ENCODE measurements at places on chromosomes 16 and 17.

DNA sequence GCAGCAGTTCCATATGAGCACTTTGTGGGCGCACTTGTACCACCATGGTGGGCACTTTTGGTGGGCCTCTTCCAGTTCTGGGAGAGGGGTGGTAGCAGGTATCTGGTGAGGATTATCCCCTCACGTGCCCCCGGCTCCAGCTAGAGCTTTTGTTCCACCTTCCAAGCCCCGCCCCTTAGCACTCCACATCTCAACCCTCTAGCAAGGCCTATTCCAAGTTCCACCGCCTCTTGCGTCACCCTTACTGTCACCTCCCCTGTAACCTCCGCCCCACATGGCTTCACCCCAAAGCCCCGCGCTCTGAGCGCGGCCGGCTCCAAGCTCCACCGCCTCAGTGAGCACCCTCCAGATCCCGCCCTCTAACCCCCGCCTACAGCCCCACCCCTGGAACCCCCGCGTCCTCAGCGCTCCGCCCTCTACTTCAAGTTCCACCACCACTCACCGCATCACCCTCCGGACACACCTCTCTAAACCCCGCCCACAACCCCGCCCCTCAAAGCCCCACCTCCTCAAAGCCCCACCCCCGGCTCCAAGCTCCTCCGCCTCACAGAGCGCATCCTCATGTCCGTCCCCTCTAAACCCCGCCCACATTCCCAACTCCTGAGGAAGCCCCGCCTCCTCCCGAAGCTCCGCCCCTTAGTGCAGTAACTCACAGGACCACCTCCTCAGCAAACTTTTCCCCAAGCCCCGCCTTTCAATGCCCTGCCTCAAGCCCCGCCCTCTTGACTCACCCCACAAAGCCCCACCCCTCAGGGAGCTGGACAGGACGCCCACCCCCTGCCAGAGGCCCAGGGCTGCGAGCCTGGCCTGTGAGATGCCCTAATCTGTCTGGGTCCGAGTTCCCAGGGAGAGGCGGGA lies 11.1 kb downstream of the SCN4A start:
- DNase-seq: no peak

GRCh38 chr16:66936889-66937554 lies 1.7 kb downstream of the CES2 start:
- no peak for DNase-seq

- DNase-seq: no peak
Measured at GRCh38 chr16:17768257-17768656, 297.5 kb upstream of the XYLT1 start.

DNA sequence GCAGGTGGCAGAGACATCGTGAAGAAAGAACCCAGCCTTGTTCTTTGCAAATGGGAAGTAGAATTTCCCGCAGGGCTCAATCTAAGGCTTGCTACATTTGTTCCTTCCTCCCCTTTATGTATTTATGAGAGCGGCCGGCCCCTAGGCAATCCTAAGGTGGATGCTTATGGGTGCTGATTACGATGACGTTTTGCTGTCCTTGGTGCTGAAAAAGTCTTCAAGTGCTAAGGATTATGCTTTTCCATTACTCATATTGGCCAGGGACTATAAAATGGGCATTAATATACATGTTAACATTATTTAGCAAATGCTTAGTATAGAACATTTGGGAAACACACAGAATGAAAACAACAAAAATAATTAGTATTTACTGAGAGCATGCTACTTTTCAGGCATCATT lies 313.3 kb upstream of the XYLT1 start:
- no peak for DNase-seq

- no peak for DNase-seq
Measured at GRCh38 chr17:1107777-1108477, 71.9 kb downstream of the ABR start.

GRCh38 chr17:17696882-17697633 lies 15.8 kb downstream of the RAI1 start:
- no peak for DNase-seq
